GM04504 (cell line): ENCODE measurements at places on chromosomes 1 and 21.

- no peak for DNase-seq
Observed at GRCh38 chr1:14521622-14522021, 76.9 kb upstream of the KAZN start.

- no peak for DNase-seq
Observed at GRCh38 chr1:207804721-207805468, 53.0 kb downstream of the CD46 start.

- DNase-seq: no peak
Observed at GRCh38 chr1:24186993-24187790, at the start of gene IFNLR1. Gene IFNLR1 (minus strand): TSS chr1:24187289. CDS start chr1:24187248, 41 bp downstream.

- DNase-seq: no peak
Observed at GRCh38 chr1:239240736-239241135, 145.6 kb upstream of the CHRM3 start.

- peak; percentile 69 for DNase-seq
Observed at GRCh38 chr1:150974580-150975478, at the start of gene CERS2. Gene CERS2 (minus strand): TSS chr1:150974835. CDS start chr1:150969090, 5,745 bp downstream.

- DNase-seq: no peak
Observed at GRCh38 chr1:4756851-4757580, 102.6 kb downstream of the AJAP1 start.

GRCh38 chr1:246795906-246796694 lies 71.9 kb downstream of the SCCPDH start:
- DNase-seq: no peak

- no peak for DNase-seq
Observed at GRCh38 chr1:165668184-165668583, 30.2 kb downstream of the ALDH9A1 start.

GRCh38 chr1:210726621-210727020 lies 397.9 kb downstream of the HHAT start:
- peak; percentile 8 for DNase-seq

GRCh38 chr1:229843627-229844238 lies 217.7 kb downstream of the URB2 start:
- no peak for DNase-seq
